ENCODE measurements at places on chromosomes 16 and 17. TPM values are rescaled to one million over a fixed set of nuclear protein-coding genes. Genes with fewer than 3 reads are reported as not detected.

Gene CHST4
- 0.32 TPM for polyA plus RNA-seq

DNA sequence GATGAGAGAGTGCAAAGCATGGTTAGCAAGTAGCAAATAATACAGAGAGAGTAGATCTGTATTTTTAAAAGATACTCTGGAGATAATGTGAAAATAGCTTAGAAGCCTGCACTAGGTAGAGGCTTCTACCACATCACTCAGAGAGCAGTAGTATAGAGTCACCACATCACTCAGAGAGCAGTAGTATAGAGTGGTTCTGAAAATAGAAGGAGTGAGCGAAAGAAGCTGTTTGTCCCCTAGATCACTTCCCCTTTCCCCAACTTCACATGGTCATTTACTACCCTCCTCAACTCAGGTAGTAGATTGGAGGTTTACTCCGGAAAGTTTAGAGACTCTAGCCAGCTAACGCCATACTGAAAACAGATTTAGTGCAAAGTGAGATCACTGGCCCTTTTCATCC lies 17.1 kb downstream of the DGKE start:
- H3K4me3 ChIP-seq: no peak overlapping the region
- no peaks in the 10 kb centered on the region for H3K36me3 ChIP-seq
- no peaks in the 10 kb centered on the region for H3K27me3 ChIP-seq
- H3K4me1 ChIP-seq: no peaks in the 10 kb centered on the region
- no peak overlapping the region for H3K27ac ChIP-seq

DNA sequence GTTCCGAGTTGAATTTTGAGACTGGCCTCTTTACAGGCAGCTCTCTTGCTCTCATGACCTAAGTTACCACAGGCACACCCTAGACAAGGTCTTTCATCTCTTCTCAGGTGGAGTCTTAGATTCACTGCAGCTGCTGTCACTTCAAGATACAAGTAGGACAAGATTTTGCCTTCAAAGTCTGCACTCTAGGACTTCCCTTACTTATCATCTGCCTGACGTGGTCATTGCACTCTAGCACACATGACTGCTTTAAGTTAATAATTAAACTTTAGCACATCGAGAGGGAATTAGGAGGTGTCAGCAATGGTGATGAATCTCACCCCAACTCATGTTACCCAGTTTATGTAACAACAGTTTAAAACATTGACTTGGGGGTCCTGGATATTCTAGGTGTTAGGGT lies 25.6 kb downstream of the RNF135 start:
- no peaks in the 10 kb centered on the region for H3K36me3 ChIP-seq
- H3K27me3 ChIP-seq: no peaks in the 10 kb centered on the region
- no peak overlapping the region for H3K4me3 ChIP-seq
- H3K27ac ChIP-seq: no peak overlapping the region
- no peak for DNase-seq

Gene KRTAP1-5
- polyA plus RNA-seq: not detected

Gene ZG16
- polyA plus RNA-seq: not detected

DNA sequence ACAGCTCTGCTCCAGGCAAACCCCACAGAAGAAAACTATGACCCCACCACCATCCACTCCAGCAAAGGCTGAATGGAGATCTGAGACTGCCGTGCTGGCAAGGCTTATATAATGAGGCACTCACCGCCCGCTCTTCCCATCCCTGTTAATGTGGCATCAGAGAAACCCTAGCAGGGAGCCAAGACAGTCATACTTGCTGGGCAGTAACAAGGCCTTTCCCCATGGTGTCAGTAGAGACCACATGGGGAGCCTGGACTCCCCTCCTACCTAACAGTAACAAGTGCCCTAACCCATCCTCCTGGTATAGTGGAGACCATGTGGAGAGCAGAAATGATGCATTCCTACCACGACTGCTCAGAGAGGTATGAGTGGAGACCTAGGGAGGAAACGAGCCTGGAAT lies 235.2 kb downstream of the C16orf78 start:
- DNase-seq: peak; percentile 44
- H3K36me3 ChIP-seq: no peaks in the 10 kb centered on the region

DNA sequence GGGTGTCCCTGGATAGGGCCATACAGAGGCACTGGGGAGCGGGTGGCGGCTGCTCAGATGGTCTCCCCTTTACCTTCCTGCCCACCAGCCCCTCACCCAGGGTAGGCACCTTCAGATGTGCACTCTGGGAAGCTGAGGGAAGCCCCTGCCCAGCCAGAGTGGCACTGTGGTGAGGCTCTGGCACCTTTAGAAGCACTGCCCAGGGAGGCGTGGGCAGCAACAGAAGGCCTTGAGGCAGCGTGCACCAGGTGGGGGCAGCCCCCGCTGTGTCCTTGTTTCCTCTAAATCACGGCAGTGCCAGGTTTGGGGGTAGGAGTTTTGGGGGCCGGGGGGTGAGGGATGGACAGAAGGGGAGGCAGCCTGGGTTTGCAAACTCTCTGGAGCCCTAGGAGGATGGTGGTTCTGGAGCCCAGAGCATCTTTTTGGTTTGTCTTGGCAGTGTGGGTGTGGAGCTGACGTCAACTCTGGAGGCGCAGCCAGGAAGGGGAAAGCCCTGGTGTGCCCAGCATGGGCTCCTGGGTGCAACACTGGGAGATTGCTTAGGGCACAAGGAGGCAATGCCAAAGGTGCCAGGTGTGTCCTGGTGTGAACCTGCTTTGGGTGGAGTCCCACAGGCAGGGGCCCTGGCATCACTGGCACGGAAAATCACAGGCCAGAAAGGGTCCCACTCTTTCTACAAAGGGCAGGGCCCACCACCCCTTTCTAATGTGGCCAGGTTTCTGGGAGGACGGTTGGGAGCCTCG lies 23.1 kb upstream of the CDC42EP4 start:
- no peak overlapping the region for H3K27ac ChIP-seq
- H3K4me1 ChIP-seq: no peaks in the 10 kb centered on the region
- H3K4me3 ChIP-seq: no peak overlapping the region
- H3K36me3 ChIP-seq: no peaks in the 10 kb centered on the region

DNA sequence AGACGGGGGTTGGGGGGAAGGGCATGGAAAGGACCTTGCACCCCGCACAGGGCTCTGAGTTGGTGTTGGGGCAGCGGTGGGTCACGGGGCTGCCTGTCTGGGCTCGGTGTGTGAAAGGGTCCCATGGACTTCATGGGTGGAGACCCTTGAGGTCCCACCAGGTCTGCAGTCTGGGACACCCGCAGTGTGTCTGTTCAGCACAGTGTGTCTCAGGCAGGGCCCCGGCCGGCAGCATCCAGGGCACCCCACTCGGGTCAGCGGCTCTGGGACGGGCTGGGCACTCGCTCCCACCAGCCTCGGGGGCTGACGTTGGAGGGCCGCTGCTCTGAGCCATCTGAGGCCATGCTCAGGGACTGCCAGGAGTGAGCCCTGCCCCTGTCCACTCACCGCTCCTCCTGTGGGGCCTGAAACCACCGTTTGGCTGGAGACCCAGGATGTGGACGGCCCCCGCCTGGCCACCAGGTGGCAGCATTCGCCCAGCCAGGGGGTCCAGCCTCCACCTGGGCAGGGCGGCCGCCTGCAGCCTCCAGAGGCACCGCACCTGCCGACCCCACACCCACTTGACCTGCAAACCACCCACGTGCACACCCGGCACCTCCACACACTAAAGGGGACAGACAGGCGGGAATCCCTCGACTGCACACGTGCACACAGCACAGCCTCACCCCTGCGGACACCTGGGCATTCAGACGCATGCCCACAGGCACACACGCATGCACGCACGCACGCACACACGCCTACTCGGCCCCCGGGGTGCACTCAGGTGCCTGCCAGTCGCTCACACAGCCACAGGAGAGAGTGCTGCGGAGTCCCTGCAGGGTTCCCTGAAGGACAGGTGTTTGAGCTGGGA lies 10.1 kb upstream of the ZFPM1 start:
- no peak overlapping the region for H3K27ac ChIP-seq
- no peak overlapping the region for H3K4me3 ChIP-seq
- peak; percentile 72 for DNase-seq
- H3K4me1 ChIP-seq: peaks cover 5% of the 10 kb centered on the region

Gene CYGB
- 9.9 TPM for polyA plus RNA-seq

Gene SLC16A13
- 2.0 TPM for polyA plus RNA-seq

- H3K4me1 ChIP-seq: peaks cover 13% of the 10 kb centered on the region
- no peak for DNase-seq
- no peaks in the 10 kb centered on the region for H3K27me3 ChIP-seq
- H3K27ac ChIP-seq: no peak overlapping the region
Observed at GRCh38 chr16:87562201-87562600, 40.1 kb upstream of the JPH3 start.

DNA sequence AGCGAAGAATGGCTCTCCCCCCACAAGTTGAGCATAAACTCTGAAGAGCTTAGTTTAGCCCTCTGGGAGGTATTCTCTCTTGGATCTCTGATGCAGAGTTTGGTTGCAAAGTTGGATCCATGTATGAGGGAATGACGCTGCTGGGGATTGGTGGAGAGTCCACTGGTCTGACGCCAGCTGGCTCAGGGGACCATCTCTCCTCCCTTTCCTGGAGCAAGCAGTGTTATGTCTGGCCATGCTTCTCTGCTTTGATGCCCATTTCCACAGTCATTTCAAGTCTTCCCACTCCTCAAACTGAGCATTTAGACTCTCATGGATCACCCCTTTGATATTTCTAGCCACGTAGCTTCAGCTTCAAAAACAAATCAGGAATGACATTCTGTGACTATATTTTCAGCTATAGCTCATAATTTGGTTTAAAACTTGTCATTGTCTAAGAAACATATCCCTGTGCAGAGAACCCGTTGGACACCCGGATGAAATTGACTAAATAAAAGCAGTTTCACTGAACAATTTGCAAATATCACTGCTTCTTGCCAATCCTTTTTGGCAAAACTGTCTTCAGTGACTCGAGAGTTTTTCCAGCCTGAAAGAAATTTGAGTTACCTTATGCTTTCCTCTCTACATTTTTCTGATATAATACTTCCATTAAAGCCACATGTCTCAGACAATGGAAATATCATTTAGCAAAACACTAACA lies 193.4 kb upstream of the CDH11 start:
- peak; percentile 72 for DNase-seq
- peaks cover 7% of the 10 kb centered on the region for H3K4me1 ChIP-seq
- H3K27ac ChIP-seq: no peak overlapping the region
- H3K27me3 ChIP-seq: no peaks in the 10 kb centered on the region
